ENCODE measurements at places on chromosomes 2 and 18.

DNA sequence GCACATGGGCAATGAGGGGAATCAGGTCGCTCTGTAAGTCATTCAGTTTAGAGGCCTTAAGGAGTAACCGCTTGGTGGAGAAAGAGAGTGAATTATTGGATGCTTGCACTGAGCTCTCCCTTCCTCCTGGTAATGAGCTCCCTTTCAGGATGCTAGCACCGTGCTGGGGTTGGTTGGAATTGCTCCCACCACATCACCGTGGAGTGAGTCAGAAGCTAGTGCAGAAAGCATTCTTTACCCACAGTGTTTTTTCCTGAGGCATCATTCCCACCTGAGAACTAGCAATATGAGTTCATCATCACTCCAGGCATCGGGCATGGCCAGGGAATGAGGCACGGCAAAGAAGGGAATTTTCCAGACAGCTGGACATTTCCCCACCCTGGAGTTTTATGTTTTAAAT, 57.6 kb downstream of the ITGB6 start:
- DNase-seq = no peak

GRCh38 chr2:16717477-16717876, 51.8 kb upstream of the CYRIA start:
- no peak for DNase-seq

DNA sequence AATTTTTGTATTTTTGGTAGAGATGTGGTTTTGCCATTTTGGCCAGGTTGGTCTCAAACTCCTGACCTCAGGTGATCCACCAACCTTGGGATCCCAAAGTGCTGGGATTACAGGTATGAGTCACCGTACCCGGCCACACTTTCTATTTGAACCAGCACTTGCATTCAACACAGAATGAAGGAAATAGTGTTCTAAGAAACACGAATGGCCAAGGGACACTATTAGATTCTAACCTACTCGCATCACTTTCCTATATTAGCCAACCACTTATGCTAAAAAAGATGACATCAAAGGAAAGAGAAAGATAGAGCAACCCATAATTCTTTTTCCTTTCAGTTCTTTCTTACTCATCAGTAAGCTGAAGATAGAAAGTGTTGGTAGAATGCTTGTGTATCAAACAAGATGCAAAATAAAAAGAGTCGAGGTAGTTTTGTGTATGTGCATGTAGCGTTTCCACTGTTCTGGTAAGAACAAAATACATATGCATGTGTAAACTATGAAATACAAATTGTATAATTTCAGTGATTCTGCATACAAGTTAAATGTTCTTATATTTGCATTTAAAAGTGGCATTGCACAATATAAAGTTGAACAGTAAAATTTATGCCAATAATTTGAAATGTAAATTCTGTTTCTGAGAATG, 247.6 kb downstream of the CDCA7 start:
- no peak for DNase-seq

DNA sequence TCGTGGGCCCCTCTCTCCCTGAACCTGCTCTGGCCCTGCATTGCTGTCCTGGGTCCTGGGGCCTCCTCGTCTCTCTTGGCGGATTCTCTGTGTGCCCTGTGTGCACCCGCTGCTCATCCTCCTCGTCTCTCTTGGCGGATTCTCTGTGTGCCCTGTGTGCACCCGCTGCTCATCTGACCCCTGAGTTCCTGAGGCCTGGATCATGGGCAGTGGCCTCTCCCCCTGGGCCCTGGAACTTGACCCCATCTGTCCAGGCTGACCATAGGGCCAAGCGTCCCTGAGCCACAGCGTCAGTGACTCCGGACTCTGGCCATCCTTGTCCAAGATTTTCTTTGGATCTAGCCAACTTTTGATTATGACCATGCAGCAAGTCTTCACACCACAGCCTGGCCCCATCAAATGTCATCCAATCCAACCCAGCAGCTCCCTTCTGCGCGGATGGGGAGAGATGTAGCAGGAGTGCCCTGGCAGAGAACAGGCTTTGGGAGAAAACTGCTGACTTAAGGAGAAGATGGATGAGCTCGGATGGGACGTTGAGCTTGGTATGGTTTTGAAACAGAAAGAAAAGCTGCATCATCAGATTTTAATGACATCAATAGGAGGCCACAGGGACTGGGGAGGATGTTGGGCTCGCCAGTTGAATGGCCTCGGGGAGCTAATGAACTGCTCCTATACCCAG, 455.1 kb upstream of the HS6ST1 start:
- no peak for DNase-seq

- no peak for DNase-seq
These were observed 264.7 kb downstream of the PTH2R start for GRCh38 chr2:208671284-208671683.

DNA sequence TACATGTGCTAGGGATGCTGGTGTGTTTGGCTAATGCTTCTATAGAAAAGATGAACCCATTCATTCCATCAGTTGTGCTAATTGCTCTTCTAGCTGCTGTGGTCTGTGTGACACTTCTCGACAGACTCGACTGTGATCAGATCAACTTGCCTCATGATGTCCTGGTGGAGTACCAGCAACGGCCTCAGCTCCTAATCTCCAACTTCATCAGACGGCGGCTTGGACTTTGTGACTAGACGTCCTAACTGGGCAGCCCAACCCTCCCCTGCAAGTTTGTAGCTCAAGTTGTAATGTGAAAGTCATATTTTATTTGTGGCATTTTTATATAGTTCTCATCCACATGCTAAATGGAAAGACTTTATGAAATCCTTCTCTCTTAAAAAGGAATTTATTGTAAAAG, 33.0 kb downstream of the UPP2 start:
- no peak for DNase-seq

DNA sequence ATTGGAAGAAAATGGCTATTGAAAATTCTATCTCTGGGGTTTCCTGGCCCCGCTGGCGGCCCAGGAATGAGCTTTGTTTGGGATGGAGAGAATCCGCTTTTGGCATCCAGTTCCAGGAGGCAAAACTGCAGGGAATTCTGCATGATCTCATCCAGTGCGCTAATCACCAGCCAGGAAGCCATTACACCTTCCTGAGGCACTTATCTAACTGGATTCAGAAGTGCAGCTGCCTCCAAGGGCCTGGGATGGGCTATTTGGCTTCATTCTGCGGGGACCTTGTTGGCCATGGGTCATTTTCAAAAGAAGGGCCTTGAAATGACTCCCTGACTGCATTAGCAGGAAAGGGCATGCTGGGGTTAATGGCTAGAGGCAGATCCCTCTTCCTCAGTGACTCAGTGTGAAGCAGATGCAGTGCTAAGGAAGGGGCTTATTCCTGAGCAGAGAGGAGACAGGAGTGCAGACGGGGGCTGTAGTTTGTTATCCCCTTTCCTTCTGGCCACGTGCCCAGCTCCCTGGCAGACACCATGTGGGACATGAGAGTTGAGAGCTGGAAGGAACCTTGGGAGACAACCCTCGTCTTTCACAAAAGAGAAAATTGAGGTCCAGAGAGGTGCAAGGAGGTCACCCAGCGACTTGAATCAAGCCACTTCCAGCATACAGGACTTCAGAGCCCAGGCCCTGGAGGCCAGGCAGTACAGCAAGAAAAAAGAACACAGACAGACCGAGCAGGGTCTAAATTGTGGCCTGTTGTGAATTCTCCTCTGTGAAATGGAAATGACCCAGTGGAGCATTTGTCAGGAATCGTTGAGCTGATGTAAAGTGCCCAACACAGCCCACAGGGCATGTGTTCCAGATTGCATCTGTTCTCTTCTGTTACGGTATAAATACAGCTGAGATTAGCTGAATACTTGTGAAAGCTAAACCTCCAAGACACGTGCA, 161.8 kb downstream of the PRKCE start:
- DNase-seq = no peak

DNA sequence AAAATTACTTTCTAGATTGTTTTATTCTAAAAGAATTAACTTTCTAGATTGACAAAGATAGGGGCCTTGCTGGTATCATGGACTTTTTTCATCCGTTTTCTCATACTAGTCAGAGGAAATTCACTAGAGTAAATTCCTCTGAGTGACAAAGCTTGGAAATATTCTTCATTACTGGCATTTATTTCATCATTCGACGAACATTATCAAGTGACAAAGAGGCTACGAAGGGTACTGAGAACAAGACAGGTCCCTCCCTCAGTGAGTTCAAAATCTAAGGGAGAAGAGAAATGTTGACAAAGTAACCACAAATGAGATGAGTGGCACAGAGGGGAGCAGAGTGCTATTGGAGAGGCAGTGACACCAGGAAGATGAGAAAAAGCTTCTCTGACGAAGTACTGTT, 4.3 kb downstream of the EPG5 start:
- DNase-seq = no peak

- no peak for DNase-seq
These were observed 208.1 kb downstream of the SLC4A3 start for GRCh38 chr2:219835493-219835892.

DNA sequence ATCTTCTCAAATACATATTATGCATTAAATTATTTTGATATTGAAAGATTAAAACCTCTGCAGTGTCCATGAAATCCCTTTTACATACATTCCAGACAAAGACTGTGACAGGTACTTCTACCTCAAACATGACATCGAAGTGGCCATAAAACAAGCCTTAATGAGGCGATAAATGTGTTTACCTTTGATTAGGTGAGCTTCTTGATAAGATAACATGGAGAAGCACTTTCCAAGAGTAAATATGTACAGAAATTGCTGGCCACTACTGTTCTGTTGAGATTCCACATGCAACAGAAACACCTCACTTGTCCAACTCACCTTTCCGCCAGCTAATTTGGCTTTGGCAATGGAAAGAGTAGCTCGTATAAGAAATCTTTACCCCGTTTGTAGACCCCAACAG, 55.2 kb downstream of the ZEB2 start:
- no peak for DNase-seq

- DNase-seq = no peak
These were observed 95.6 kb upstream of the PDE1A start for GRCh38 chr2:182522405-182522896.

DNA sequence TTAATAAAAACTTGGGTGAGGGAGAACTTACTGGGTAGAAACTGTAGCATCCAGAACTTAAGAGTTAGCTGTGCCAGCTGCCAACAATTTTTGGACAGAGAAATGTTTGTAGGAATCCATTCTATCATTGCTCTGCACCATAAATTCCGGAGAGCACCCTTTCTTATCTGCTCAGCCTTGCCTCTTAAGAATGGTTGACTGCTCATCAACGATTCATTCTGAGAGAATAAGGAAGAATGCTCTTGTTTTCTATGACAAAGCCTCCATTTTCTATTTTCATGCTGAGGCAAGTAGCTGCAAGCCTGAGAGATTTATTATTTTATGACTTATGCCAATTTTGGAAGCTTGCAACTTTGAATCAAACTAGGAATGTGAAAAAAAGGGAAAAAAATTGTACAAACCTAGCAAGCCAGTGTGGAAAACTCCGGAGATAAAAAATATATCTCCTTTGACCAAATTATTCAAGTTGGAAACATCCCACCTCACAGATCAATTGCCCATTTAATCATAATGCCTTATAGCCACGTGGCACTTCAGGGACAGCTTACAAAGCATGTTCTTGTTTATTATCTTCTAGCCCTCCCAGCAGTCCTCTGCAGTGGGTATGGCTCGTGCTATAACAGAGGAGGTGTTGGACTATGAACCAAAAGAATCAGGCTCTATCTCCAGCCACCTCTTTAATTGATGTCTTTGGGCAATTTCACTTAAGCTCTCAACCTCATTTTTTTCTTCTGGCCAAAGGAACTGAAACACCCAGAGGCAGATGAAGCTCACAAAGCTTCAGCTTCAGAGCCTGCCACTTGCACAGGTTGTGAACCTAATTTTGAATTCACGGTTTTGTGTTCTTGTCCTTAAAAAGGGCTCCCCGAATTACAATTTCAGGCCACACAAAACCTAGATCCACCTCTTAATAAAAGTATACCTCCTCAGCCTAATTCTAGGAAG, 40.9 kb upstream of the ATL2 start:
- no peak for DNase-seq

- DNase-seq = no peak
These were observed 103.6 kb upstream of the RMP24 start for GRCh38 chr18:35868915-35869314.

DNA sequence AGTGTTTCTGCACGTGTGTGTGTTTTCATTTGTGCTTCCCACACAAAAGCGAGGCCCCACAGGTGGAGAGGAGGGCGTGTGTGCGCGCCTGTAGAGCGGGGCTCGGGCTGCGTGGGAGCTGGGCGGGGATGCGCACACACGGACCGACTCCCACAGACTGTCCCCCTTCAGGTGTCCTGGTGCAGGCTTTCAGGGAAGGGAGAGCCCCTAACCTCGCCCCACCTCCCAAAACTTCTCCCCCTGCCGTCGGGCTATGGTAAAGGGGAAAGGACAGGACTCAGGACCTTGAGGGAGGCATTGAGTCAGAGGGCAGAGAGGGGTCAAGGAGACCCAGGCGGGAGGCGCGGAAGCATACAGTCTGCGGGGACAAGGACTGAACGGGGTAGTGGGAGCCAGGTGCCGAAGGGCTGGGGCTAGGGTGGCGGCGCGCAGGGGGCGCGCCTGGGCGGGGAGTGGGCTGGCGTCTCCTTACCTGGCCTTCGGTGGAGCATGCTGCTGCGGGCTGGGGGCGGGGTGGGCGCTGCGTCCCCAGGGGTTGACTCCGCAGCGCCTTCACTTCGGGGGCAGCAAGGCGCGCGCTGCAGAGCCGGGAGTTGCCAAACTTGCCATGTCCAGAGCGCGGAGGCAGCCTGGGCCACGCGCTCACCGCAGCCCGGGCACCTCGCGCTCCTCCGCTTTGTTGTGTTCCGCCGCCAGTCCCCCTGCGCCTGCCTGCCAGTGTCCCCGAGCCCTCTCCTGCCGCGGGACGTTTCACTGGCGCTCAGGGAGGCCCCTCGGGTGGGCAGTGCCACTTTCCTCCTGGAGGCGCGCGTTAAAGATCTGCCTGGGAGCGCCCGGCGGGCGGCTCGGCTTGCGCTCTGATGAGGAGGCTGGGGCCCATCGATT, 302.0 kb downstream of the NCKAP5 start:
- peak; percentile 72 for DNase-seq

- no peak for DNase-seq
These were observed 102.5 kb upstream of the SLC35G4 start for GRCh38 chr18:11506856-11507255.

DNA sequence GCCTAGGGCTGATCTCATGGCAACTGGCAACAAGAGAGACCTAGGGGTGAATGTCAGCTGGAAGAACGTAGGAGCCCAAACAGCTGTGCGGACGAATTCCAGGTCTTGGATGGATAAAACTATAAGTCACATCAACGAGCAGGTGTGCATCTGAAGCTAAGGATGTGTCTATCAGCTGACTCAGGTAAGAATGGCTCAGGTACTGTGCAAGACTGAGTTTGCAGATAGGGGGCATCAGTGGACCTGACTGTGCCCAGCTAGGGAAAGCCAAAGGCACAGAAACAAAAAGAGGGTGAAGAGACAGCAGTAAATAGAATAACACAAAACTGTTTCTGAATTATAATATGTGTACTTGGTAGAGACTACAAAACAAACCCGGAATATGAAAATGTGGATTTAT, 357.3 kb downstream of the ZEB2 start:
- DNase-seq = no peak

Data from ecto neural progenitor cell (in vitro differentiated cells).